Thymus (tissue), 14 donors: ENCODE measurements at places on chromosomes 1 and 21. TPM values are rescaled to one million over a fixed set of nuclear protein-coding genes. Genes with fewer than 3 reads are reported as not detected.
A peak's percentile ranks its signal among the peaks of the same experiment; 100 is the strongest.

GRCh38 chr1:75361260-75361659, 227.1 kb downstream of the LHX8 start:
- DNase-seq = no peak

- DNase-seq = no peak
These were observed 8.0 kb upstream of the TMEM61 start for GRCh38 chr1:54972436-54972835.

DNA sequence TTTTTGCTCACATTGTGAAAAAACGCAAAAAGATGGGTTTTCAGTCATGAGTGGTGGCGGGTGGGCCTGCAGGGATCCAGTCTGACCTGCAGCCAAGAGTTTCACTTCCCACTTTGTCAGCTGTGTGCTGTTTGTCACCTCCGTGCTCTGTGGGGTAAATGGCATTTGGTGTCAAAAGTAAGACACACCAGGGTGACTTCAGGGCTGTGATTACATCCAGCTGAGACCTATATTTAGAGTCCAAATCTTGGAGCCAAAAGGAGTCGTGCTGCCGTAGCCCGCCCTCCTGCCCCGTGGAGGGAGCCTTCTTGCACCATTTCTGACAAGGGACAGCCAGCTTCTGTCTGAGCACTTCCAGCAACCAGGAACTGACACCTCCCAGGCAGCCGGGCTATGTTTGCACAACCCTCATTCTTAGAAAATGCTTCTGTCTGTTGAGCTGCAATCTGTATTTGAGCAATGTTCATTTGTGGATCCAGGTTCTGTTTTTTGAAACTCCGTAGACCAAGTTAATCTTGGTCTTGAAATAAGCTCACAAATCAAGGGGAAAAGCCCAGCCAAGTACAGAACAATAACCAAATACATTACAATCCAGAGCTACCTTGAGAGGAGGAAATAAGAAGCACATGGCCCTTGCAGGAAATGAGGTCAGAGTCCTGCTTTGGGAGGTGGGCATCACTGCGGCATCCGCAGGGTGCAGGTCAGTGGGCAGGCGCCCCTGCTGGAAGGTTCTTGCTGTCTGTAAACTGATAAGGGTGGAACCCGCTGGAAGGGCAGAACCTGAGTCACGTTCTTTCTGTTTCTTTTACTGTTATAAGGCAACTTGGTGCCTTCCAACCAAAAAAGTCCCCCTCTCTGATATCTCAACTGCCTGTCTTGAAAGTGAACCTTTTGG, 14.4 kb downstream of the ABCG1 start:
- DNase-seq = no peak

DNA sequence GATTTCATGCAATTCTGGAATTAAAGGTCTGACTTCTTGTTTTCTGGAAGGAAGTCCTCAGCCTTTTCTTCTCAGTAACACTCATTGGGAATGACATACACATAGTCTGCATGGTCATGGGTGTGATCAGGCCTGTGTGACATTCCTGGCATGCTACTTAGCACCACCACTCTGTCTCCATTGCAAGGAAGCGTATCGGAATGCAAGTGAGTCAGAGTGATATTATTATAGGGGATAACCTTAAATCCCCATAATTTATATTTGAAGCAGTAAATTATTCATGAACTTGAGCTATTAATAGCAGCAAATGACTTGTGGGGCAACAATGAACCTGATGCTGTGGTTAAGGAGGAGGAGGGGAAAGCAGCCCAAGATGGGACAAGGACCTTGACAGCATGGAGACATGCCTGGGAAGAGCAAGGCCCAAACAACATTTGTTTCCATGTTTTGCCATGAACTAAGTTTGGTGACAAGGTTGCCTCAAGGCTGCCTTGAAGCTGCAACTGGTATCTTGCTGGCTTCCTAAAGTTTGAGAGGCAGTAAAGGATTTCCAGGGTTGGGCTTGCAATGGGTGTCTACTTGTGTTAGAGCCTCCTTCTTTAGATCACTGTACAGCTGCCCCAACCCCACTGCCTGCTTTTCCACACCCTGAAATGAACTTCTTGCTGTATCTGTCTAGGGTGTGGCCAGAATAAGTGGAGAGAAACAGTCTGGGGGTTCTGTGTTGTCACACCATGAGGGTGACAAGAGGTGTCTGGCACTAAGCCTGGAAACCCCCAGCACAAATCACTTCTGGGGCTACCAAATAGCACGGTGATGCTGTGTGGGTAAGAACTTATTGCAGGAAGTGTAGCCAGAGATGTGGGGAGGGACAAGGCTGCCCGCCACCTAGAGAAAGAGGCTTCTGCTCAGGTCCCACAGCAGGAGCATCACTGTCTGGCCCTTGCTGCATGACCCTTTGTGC, 4.6 kb downstream of the MAB21L3 start:
- no peak for DNase-seq

- no peak for DNase-seq
These were observed 83.9 kb downstream of the SMYD2 start for GRCh38 chr1:214364786-214365295.

DNA sequence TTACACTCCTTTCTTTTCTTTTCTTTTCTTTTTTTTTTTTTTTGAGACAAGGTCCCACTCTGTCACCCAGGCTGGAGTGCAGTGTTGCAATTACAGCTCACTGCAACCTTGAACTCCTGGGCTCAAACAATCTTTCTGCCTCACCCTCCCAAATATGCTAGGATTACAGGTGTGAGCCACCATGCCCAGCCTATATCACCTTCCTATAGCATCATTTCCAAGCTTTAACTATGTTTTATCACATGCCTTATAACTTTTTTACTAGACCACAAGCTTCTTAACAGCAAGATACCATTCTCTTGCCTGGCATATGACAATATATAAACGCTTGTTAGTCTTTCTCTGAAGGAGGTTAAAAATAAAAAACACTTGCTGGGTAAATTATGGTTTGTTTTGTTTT, 55.3 kb upstream of the MUTYH start:
- DNase-seq = no peak

- DNase-seq = no peak
These were observed 188.6 kb upstream of the VAMP3 start for GRCh38 chr1:7582460-7582972.

GRCh38 chr1:207282496-207283380, 38.7 kb upstream of the CD55 start:
- DNase-seq = no peak

GRCh38 chr1:188594542-188595235, 1765.9 kb downstream of the PLA2G4A start:
- no peak for DNase-seq

DNA sequence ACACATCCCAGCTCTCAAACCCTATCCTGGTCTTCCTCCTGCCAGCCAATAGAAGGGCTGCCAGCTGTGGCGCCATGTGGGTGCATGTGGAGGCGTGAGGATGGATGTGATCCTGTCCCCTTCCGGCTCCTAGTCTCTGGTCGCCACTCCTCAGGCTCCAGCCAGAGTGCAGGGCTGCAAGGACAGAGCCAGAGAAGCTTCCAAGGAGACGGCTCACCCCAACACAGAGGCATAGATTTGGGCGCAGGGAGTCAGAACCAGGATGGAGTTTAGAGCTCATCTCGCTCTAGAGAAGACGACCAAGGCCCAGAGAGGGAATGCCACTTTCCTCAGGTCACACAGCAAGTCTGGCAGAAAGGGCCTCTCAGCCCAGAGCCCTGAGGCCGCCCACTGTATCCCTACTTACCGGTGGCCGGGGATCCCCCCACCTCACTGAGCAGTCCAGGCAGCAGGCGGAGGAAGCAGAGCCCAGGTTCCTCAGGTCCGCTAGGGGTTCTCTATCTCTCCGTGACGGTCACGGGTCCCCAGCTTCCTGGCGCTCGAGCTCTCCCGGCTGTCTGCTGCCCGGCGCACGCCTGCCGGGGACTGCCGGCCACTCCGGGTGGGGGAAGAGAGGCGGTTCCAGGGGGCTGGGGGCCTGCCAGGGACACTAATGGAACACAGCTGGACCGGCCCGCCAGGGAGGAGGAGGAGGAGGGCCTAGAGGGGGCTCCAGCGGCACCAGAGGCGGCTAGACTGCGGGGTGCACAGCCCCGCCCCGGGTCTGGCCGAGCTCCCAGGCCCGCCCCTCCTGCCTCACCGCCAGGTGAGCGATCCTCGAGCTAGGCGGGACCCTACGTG, at the start of gene COL16A1:
TSS of gene COL16A1 (minus strand) at position 587 of the 840 bp plus-strand sequence. CDS start 1,824 bp downstream, outside the sequence.
- DNase-seq = no peak

GRCh38 chr1:151916726-151917370, 7.5 kb upstream of the THEM4 start:
- no peak for DNase-seq

DNA sequence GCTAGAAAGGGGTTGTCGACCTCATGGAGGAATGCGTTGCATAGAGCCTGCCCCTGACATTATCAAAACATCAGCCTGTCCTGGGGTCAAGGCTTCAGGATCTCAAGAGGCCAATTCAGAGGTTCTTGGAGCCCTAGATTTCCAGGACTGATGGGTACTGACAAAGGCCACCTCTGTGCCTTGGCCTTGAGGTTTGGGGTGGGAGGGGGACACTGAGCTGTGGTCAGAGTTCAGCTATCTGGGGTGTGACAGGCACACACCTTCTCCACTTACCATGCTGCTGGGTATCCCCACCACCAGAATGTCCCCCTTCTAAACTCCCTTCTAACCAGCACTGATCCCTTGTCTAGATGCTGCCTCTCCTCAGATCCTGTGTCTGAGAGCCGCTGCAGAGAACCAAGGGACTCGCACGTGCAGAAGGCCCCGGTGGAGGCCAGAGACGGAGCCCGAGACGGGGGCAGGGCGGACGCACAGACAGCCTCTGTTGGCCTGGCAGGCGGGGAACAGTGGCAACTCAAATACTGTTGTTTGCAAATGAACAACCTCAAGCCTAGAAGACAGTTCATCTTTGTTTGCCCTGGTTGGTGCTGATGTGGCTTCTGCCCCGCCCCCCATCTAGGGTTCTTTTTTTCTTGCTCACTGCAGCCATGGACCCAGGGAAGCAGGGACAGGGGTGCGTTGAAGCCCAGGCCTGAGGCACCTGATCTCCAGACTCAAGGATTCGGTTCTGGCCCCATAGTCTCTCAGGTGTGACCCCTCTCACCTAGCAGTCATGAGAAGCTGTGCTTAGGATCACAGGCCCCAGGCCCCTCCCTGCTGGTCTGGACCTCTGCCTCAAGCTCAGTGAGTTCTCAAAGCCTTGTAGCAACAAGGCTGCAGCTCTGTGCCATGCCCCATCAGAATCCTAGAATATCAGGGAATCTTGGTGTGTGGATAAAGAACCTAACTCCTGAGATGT, 28.1 kb upstream of the CSF1 start:
- DNase-seq = no peak

DNA sequence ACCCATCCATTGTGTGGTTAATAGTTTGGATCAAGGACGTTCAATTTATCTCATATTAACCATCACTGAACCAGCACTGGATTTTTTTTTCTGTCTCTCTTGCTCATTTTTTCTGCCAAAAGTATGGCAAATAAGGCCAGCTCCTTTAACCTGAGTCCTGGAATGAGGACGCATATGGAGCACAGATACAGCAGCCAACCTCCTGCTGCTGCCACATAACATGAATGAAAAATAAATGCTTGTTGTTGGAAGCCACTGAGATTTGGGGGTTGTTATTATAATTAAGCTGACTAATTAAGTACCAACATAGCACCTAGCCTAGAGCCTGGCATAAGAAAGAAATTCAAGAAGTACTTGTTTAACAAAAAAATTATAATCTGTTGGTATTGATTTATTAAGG, 335.3 kb upstream of the DUSP10 start:
- no peak for DNase-seq

DNA sequence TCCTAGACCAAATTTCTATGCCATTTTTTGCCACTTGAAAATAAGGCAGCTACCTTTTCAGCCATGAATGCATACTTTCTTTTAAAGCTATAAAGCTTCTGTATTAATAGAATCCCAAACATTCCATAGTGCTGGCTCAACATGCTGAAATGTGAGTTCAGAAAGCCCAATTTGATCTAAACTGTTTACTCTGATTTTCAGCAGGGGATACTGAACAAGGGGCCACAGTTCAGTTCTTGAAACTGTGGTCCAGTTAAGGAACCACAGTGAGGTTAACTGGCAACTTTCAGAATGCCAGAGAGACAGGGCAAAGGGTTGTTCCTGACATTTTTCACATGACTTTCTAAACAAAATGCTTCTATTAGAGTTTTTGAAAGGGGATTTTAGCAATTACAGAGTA, 85.7 kb upstream of the COL11A1 start:
- no peak for DNase-seq

- no peak for DNase-seq
These were observed 739.4 kb upstream of the ADGRL4 start for GRCh38 chr1:79745929-79746328.

- DNase-seq = no peak
These were observed 11.5 kb upstream of the KCNAB2 start for GRCh38 chr1:6033986-6034749.

DNA sequence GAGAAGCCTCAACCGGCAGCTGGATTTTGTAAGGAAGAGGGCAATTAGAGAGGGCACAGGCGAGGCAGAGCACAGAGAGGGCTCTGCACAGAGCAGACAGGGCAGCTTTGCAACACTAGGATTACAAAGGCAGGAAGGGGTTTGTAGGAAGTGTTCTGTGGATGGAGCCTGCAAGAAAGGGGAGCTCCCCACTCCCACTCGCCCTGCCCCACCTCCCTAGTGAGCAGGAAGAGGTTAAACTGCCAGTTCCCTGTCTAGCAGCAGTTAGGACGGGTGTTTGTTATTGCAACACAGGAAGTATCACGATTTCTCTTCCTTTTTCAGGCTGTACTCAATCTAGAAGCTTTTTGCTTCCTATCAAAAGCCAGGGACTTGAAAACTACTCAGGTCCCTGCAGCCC, 63.3 kb upstream of the LRRC8D start:
- peak; percentile 40 for DNase-seq

DNA sequence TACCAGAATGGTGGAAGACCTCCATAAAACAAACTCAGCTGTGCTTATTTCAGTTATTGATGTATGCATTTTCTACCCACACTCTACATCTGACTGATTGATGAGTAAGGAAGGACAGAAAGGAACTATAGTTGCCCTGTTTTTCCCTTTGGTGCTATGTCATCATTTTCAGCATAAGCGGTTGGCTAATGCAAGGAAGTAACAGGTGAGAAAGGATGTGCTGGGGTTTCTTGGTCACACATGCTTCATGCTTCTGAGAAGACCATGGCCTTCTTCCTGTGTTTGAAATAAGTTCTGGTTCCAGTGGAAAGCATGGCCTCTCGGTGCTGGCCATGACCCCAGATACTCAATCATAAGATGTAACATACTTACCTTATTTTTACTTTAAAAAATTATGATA, 541.2 kb downstream of the PTPRU start:
- no peak for DNase-seq

- no peak for DNase-seq
These were observed 28.2 kb upstream of the ANKRD13C start for GRCh38 chr1:70382682-70383081.

GRCh38 chr1:147628441-147628840, 41.9 kb downstream of the ACP6 start:
- no peak for DNase-seq

NPPB gene
- 1.7 TPM for polyA plus RNA-seq

PCBP3 gene
- 44.9 TPM for polyA plus RNA-seq

C1orf185 gene
- not detected for polyA plus RNA-seq

TP73 gene
- 2.9 TPM for polyA plus RNA-seq

NTNG1 gene
- polyA plus RNA-seq = 1.6 TPM

SEMA6C gene
- polyA plus RNA-seq = 24.3 TPM

OR2L13 gene
- 0.05 TPM for polyA plus RNA-seq

CASQ1 gene
- polyA plus RNA-seq = 0.66 TPM

DUSP12 gene
- 28.2 TPM for polyA plus RNA-seq

GREM2 gene
- polyA plus RNA-seq = 0.09 TPM
